Mesenchymal stem cell (in vitro differentiated cells and primary cell): ENCODE measurements at places on chromosomes 7 and 10.

GRCh38 chr7:102046373-102047117, 229.1 kb downstream of the CUX1 start:
- H3K4me1 ChIP-seq: peaks cover 5% of the 10 kb centered on the region
- no peak overlapping the region for H3K4me3 ChIP-seq
- DNase-seq: no peak
- no peaks in the 10 kb centered on the region for H3K27me3 ChIP-seq
- H3K36me3 ChIP-seq: peaks cover 3% of the 10 kb centered on the region

DNA sequence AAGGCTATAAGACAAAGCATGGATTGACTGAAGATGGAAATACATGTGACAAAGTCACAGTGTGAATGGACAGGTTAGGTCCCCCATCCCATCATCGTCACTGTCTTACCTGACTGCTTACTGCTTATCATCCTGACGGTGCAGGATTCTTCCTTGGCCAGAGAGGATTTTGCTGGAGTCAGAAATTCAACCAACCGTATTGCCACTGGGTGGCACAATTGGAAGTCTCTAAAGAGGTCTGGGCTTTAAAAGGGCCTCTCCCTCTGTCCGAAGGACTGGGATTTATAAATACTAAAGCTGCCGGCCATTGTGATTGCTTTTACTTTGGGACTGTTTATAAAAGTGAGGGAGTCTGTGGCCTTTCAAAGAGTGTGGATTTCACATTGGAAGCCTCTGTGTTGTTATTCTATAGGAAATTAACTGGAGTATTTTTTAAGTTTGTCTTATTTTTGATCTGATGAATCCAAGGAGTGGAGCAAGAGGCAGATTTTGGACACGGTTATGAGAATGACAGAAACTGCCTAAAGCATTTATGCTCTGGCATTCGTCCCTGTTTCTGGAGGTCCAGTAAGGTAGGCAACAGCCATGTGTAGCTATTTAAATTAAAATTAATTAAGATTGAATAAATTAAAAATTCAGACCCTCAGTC, 113.3 kb upstream of the CREB5 start:
- H3K36me3 ChIP-seq: no peaks in the 10 kb centered on the region
- H3K27ac ChIP-seq: no peak overlapping the region
- no peaks in the 10 kb centered on the region for H3K4me1 ChIP-seq

DNA sequence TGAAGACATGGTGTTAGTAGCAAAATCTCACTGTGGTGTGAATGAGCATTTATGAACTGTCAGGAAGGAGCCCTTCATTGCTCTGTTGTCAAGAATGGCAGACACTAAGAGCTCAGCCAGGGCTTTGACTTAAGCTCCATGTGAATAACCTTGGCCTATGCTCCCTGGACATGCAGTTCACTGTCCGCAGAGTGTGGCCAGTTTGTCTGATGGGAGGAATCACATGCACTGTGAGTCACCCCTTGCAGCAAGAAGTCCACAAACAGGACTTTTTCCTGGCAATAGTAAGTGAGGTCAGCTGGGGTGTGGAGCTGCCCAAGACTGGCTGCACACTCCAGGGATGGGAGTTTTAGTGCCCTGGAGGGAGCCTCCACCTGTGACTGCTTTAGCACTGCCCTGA, 49.5 kb downstream of the ZNF37A start:
- no peak for DNase-seq
- no peak overlapping the region for H3K4me3 ChIP-seq
- H3K27ac ChIP-seq: no peak overlapping the region
- H3K4me1 ChIP-seq: no peaks in the 10 kb centered on the region

- H3K36me3 ChIP-seq: no peaks in the 10 kb centered on the region
- no peaks in the 10 kb centered on the region for H3K4me1 ChIP-seq
- no peak for DNase-seq
- no peak overlapping the region for H3K4me3 ChIP-seq
These were observed 9.5 kb upstream of the SEM1 start for GRCh38 chr7:96719164-96719563.
